ENCODE measurements at places on chromosomes 7 and 10.

DNA sequence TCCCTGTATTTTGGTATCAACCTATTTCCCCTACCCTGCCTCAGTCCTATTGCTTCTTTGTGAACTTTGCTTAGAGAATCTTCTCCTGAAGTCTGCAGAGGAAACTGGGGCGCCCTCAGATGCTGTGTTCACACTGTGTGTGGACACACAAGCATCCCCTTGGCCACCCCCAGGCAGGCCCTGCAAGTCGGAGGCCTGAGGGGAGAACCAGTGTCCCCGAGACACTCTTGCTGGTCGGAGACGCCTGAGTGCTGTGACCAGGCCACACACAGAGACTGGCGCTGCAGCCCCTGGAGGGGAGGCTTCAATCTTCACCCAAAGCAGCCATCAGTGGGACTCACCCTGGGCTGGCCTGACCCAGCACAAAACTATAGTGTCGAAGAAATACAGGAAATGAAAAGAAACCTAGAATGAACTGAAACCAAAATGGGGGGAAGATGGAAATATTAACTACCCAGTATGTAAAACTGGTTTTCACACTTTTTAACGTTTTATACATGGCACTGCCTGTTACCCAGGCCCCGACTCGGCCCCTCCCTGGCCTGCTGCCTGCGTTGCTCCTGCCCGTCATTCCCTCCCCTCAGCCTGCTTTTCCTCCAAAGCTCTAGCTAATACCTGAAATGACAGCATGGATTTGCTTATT, 48.4 kb upstream of the FAM20C start:
- no peak for DNase-seq

- DNase-seq, result no peak
Measured at GRCh38 chr7:127865466-127865865, 165.8 kb downstream of the LRRC4 start.

- DNase-seq, result no peak
Measured at GRCh38 chr10:63631991-63632390, 110.8 kb downstream of the REEP3 start.

- no peak for DNase-seq
Measured at GRCh38 chr7:3146571-3147226, 103.0 kb upstream of the CARD11 start.

DNA sequence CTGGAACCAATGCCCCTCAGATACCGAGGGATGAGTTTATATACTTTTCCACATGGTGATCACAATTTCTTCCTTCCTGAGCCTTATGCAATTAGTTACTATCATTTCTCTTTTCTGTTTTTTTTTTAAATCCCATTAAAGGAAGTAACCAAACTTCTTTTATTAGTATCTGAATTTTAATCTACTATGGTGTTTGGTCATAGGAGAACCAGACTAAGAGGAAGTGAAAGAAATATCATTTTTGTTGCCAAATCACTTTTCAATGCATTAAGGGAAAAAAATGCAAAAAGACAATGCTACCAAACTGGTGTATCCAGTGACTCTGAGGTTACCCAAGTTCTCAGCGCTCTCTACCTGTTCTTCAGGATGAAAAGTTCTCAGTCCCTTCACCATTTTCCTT, 167.7 kb downstream of the NXPH1 start:
- no peak for DNase-seq

DNA sequence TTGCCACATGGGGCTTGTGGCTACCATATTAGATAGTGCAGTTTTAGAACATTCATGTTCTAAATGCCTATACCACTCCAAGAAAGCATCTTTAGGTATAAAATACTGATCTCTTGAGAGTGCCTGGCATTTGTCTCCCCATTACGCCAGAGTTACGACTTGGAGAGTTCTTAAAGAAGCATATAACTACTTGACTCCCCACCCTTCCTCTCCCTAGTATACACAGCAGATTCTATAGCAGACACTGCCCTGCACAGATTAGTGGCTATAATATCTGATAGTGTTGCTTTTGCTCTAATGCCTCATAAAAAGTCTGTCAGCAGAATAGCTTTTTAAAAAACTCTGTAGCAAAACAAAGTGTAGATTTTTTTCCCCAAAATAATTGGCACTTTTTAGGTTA, 90.8 kb downstream of the ZMYND11 start:
- no peak for DNase-seq

GRCh38 chr7:44995555-44996493, 4.2 kb upstream of the CCM2 start:
- no peak for DNase-seq

DNA sequence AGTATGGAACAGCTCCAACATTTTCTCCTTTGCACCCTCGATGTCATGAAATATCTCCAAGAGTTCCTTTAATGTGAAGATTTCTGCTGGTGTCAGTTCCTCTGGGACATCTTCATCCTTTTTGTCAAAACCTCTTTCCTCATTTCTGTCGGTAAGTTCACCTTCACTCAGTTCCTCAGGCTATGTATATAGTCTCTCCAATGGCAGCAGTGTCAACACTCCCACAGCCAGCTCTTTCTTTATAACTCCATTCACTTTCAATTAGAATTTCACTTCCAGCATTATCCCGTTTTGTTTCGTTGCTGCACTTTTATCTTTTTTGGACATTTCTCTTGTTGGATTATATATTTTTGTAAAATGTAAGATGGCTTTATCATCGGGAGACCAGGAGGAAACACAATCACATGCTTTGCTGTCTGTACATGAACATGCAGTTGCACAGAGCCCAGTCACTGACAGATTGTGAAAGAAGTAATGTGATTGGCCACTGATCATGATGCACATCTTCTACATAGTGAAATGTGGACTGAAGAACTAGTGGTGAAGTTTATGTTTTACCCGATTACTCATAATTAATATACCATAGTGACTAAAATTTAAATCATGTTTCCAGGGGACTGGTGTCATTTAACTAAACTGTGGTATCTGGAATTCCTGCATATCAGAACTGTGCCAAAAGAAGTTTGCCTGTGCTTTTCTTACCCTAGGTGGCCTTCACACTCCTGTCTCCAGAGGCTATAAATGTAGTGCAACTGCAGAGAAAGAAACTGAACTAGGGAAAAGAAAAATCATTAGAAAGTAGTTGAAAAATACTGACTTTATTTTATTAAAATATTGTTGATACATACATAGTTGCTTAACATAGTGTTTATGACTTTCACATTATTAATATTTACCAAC, 289.6 kb downstream of the PPP1R3A start:
- DNase-seq, result no peak

GRCh38 chr10:22560096-22560912, 154.1 kb downstream of the PIP4K2A start:
- DNase-seq, result no peak

DNA sequence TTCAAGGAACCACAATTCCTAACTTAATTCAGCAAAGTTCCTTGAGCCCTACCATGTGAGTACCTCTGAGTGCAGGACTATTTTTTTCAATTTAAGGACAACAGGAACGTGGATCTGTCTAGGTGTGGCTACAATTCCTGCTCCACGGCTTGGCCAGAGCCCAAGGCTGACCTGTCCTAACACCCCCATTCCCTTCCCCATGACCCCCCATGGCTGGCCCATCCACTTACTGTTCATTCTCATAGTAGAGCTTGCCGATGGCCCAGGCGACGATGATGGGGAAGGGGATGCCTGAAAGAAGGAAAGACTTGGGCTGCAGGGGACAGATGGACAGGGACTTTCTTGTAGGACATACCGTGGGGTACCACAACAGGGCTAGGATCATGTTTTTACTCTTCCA, 20.3 kb downstream of the CRHR2 start:
- DNase-seq, result no peak

- no peak for DNase-seq
Measured at GRCh38 chr10:31099664-31100063, 68.0 kb upstream of the ZNF438 start.

DNA sequence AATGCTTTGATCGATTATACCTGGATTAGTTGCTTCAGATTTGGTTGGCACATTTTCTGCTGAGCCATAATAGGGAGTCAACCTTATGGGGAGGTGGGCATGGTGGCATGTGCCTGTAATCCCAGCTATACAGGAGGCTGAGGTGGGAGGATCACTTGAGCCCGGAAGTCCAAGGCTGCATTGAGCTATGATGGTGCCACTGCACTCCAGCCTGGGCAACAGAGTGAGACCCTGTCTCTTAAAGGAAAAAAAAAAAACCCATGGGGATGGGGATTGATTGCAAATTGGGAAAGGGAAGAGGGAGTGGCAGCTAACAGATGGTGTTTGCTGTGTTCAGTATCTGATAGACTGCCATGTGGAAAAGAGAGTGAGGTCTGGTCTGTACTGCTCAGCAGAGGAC, 11.1 kb downstream of the STK17A start:
- no peak for DNase-seq

DNA sequence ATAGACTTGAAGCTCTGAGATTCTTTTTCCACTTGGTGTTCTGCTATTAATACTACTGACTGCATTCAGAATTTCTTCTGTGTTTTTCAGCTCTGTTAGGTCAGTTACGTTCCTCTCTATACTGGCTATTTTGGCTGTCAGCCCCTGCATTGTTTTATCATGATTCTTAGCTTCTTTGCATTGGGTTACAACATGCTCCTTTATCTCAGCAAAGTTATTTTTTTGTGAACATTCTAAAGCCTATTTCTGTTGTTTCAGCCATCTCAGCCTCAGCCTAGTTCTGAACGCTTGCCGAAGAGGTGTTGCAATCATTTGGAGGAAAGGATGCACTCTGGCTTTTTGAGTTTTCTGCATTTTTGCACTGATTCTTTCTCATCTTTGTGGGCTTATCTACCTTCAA, 201.5 kb upstream of the GNAI1 start:
- DNase-seq, result no peak

DNA sequence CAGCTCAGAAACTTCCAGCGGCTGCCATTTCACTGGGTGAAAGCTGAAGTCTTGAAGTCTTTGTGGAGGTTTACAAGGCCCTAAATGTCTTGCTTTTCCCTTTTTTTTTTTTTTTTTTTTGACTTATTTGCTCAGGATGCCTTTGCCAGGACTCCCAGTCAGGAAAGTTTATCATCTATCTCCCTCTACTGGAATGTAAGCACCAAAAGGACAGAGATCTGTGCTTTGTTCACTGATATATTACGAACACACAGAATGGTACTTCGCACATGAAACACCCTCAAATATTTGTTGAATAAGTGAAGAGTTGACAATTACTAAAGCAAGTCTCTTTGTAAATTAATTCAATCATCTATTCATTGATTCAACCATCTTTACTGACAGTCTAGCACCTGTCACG, 23.2 kb downstream of the ABCB4 start:
- DNase-seq, result no peak

- no peak for DNase-seq
Measured at GRCh38 chr7:3117081-3117480, 73.4 kb upstream of the CARD11 start.

DNA sequence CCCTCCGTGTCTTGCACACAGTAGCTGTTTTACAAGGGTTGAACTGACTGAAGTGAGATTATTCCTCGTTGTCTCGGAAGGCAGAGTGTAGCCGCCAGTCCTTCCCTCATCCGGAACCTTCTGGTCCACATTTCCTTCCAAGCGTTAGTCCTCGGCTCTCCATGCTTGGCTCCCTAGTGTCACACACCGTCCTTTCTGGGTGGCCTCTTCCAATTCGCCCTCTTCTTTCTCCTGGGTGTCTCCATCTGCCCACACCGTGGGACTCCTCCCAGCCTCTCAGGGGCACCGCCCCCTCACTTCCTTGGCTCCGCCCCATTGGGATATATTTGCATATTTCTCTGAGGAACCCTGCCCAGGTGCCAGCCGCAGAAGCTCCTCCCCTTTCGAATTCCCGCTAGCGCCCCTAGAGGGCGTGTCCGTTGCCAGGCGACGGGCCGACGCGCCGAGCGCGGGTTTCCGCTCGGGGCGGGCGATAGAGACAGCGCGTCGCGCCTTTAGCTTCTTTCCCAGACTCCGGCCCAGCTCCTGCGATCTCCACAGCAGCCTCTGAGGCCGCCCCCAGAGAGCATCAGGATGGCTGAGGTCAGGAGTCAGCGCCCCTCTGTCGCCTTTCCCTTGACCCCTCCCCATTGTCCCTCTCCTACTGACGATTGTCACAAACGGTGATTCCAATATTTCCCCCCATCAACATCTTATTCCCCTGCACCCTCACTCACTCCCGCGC, at the start of gene CFAP58:
CFAP58 (plus strand) TSS at position 509 of the 724 bp plus-strand sequence; CDS start at position 574, 65 bp downstream.
- DNase-seq, result peak; percentile 83

GRCh38 chr7:132446666-132447278, 129.5 kb downstream of the PLXNA4 start:
- no peak for DNase-seq

- no peak for DNase-seq
Measured at GRCh38 chr7:51666266-51666665, 349.7 kb upstream of the COBL start.

DNA sequence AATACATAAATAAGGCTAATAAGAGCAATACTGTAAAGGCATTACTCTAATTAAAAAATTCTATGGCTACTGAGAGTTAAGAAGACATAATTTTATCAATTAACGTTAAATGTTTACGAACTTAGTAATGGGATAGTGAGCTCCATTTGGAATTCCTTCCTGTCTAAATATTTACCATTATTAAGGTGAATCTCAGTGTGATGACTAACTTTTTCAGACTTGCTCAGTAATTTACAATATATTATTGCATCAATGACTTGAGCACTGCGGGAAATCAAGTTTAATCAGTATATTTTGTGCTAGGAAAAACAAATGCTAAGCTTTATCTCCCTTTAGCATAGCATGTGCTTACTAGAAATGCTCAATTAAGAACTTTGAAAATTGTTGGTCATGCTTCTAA, 282.5 kb upstream of the TEX47 start:
- no peak for DNase-seq

- no peak for DNase-seq
Measured at GRCh38 chr10:22245567-22245966, 27.8 kb upstream of the EBLN1 start.

DNA sequence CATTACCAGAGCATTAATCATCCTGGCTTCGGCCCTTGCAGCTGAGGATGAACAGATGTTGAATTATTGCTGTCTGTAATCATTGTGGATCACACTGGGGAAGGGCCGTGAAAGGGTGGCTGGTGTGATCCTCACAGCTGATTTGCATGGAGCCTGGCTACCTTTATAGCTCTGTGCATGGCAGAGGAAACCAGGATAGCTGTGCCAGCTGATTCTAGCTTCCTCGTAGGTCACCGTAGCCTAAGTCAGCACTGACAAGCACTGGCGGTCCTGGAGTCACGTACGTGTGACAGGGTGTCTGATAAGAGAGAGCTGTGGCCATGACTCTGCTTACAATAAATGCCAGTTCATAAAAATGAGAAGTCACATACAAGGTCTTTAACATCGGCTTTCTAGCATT, 76.5 kb downstream of the INSYN2A start:
- DNase-seq, result no peak

DNA sequence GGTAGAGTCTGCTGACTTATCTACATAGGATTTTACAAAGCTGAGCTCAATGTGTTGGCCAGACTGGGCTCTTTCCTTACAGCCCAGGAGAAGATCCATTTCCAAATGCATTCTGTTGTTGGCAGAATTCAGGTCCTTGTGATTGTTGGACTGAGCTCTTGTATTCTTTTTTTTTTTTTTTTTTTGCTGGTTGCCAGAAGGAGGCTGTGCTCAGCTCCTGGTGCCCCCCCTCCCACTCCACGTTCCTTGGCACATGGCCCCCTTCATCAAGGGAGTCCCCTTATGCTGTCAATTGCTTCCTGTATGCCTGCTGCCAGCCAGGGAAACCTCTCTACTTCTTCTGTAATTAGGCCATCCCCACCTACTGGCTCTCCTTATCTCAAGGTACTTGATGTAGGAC, 518.1 kb upstream of the AKR1E2 start:
- no peak for DNase-seq

GRCh38 chr7:144023171-144023827, 23.2 kb downstream of the OR6B1 start:
- DNase-seq, result no peak
